NCI-H1048 (cell line): ENCODE measurements at places on chromosomes 3 and 15.

GRCh38 chr3:70755526-70755925, 443.1 kb upstream of the MDFIC2 start:
- no peak for DNase-seq

GRCh38 chr3:53072653-53073552, 27.0 kb upstream of the SFMBT1 start:
- DNase-seq: peak; percentile 20

- DNase-seq: no peak
These were observed 868.6 kb upstream of the SEMA6D start for GRCh38 chr15:46848704-46849103.

DNA sequence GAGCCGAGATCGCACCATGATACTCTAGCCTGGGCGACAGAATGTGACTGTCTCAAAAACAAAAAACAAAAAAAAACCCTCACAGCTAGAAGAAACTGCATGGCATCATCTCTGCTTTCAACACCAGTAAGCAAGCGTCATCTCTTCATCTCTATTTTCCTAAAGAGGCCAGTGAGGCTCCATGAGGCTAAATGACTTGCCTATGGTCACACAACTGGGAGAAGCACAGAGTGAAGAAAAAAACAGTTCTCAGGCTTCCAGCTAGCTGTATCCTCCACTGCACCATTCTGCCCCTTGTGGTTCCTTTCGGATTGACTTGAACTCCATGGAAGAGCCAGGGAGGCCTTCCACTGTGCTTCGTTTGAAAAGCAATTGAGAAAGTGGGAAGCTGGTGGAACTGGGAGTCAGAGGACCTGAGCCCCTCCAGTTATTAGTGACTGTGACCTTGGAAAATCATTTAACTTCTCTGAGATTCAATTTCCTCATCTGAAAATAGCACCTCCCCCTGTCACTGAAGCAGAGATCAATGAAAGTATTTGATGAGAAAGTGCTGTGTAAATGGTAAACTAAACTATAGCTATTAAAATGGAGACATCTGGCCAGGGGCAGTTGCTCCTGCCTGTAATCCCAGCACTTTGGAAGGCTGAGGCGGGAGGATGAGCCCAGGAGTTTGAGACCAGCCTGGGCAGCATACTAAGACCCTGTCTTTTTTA, 32.1 kb upstream of the DENND4A start:
- DNase-seq: no peak

GRCh38 chr3:17183951-17184550, 299.3 kb downstream of the PLCL2 start:
- DNase-seq: no peak

GRCh38 chr3:115402651-115403050, 220.7 kb upstream of the GAP43 start:
- DNase-seq: no peak

DNA sequence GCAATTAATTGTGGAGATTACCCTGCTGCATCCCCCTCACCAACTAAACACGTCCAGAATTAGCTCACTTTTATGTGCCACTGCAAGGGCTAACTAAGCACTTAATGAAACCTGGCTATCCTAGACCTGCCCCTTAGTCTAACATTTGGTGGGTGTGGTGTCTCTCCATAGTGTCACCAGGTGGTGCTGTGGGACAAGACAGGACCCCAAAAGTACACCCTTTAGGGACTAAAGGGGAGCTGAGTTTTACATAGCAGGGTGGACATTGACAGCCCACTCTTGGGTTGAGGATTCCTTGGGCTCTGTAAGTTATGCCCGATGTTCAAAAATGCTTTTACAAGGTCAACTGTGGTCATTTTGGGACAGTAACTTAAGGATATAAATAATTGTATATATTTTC, 5.7 kb downstream of the DUT start:
- DNase-seq: no peak

DNA sequence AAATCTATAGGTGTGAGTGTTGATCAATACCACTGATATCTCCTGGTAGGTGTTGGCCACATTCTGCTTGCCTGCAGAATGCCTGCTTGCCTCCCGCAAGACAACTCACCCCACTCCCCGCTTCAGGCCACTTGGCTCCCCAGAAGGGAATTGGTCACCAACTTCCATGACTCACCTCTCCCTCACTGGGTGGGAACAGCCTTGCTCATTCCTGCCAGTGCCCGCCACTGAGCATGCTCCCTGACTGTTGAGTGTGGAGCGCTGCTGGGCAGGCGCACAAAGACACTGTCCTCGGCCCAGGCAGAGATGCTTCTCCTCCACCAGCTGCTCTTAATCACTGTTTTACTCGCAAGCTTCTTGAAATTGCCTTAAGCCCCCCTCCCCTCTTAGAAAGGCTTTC, 57.3 kb upstream of the PPP2R3A start:
- no peak for DNase-seq

DNA sequence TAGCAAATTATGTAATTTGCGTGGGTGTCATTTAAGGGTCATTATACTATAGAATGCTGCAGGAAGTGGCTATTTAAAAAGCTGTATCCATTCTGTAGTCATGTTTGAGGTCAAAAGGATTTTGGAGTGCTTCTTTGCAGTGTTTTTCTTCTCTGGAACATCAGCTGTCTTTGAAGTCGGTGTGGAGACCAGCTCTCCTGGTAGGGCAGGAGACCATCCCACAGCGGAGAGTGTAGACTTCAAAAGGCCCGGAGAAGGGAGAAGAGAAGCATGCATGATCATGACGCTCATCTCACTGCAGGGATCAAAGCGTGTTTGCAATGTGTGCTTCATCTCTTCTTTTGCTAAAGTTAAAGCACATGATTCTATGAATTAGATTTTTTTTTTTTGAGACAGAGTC, 19.9 kb downstream of the PXK start:
- no peak for DNase-seq

DNA sequence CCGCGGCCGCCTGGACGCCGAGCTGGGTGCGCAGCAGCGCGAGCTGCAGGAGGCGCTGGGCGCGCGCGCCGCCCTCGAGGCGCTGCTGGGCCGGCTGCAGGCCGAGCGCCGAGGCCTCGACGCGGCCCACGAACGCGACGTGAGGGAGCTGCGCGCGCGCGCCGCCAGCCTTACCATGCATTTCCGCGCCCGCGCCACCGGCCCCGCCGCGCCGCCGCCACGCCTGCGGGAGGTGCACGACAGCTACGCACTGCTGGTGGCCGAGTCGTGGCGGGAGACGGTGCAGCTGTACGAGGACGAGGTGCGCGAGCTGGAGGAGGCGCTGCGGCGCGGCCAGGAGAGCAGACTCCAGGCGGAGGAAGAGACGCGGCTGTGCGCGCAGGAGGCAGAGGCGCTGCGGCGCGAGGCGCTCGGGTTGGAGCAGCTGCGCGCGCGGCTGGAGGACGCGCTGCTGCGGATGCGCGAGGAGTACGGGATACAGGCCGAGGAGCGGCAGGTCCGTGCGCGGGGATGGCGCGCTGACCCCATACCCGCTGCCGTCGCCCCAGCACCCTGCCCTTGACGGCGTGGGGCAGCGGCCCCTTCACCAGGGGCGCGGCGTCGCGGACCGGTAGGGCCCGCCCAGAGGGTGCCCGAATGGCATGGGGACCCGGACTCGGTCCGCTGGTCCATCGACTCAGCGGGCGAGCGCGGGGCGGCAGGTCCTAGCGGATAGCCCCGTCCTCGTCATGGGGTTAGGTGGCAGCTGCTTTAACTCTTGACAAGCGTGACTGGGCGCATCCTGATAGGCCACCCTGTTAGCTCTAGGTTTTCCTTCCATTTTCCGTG, 848 bp downstream of the SYNM start:
- no peak for DNase-seq

DNA sequence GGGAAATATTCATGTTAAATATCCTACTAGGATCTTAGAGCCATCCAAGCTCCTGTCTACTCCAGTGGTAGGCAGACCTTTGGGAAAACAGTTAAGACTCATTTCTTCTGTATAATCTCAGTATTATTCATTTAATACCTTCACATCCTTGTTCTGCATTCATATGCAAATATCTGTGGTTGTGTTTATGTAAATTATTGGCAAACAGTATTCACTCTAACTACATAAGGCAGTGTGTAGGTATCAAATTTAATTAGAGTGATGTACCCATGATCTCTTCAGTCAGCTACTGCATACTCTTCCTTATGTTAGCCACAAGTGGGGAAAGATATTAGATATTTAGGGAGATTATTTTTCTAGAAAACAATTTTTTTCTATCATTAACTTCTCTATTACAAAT, 200.8 kb upstream of the SLC2A2 start:
- no peak for DNase-seq

DNA sequence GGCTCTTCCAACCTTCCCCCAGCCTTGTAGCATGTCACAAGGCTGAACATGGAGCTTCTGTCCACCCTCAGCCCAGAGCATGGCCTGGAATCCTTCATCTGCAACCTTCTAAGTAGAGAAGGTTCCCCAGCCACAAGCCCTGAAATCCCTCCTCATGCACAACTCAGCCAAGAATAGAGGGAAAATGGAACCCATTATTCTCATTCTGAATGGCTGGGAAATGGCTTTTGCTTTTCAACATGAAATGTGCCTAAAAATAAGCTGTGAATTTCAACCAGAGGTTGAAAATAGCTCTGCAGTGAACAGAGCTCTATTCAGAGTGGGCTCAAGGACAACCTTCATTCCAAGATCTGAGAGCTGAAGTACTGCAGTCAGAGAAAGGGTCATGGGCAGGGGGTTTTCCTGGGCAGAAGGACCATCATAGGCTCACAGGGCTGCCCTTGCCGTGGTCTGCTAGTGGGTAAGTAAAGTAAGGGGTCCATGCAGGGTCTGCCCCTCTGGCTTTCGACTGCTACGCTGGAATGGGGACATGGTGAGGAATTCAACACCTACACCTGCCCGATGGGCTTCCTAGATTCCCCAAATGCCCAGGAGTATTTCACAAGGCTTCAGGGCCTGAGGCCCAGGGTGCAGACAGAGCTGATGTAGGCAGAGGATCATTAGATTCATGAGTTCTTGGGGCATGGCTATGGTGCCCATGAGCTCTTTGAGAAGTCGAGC, 35.9 kb downstream of the POC1A start:
- no peak for DNase-seq

- no peak for DNase-seq
These were observed 65.1 kb downstream of the GOLIM4 start for GRCh38 chr3:168030577-168030976.

DNA sequence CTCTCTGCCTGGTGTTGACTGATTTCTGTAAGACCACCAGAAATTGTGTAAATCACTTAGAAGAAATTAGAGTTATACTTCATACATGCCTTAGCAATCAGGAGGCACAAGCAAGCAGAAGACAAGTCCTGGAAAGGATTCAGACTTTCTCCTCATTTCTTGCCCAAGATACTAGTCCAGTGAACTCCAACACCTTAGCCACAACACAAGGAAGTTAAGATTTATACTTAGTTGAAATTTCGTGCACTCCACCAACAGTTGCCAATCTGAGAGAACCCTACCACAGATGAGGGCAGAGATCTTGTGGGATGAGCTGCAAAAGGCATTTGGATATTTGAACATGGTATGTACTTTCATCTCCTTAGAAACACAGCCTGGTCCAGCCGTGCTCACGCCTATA, 2.3 kb downstream of the P3H2 start:
- no peak for DNase-seq

DNA sequence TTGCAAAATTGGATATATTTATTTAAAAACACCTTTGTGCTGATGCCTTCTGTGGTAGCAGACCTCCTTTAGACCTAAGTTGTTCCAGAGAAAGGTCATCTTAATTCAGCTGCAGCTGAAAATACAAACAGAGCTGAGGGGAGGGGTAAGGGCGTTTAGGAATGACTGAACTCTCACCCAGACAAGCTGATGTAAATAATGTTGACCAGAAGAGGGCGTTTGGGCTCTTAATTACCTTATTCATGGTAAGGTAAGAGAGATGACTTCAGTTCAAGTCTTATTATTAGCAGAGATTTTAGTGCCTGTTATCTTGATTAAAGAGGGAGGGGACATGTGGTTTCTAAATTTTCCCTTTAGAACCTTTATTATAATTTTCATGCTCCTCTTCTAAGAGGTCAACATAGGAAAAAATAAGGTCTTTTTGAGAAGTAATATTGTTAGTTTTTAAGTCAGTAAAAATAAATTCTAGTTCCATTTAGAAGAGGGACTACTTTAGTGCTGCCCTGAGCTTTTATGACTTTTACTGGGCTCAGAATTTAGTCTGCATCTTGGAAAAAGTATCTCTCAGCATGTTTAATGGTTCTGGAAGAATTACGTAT, 46.3 kb downstream of the GPR171 start:
- DNase-seq: peak; percentile 18

DNA sequence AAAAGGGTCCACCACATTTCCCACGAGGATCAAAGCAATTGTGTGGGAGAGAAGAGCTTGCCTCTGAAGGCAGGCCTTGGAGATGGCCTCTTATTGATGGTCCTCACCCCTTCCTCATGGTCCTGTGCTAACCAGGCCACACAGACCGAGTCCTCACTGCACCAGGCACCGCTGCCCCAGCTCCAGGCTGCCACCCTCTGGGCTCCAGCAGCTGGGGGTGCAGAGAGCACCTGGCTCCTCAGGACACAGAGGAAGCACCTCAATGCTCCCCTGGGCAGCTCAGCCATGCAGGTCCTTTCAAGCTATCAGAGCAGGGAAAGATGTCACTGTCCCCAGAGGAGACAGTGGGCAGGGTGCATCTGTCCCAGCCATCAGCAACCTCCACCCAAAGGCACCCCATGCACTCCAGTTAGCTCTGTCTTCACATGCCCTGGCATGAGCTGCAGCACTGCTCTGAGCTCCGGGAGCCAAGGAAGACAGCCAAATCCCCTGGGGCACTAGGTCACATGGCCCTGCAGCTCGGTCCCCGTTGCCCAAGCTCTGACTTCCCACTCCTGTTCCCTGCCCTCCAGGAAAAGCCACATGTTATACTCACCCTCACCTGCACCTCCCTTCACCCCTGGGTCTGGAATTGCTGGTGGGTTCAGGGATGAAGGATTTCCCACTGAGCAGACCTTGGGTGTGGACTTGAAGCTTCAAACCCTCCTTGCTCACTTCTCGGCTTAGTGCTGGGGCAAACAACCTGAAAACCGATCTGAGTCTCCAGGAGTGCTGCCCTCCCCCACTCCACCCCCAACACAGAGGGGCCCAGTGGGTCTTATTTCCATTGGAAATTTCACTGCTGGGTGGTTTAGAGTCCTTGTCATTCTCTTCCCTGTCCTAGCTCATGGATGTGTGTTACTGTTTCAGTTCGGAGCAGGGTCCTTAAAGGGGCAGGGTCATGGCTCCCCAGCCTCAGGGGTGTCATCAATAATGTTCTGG, 32.6 kb downstream of the ALS2CL start:
- no peak for DNase-seq

DNA sequence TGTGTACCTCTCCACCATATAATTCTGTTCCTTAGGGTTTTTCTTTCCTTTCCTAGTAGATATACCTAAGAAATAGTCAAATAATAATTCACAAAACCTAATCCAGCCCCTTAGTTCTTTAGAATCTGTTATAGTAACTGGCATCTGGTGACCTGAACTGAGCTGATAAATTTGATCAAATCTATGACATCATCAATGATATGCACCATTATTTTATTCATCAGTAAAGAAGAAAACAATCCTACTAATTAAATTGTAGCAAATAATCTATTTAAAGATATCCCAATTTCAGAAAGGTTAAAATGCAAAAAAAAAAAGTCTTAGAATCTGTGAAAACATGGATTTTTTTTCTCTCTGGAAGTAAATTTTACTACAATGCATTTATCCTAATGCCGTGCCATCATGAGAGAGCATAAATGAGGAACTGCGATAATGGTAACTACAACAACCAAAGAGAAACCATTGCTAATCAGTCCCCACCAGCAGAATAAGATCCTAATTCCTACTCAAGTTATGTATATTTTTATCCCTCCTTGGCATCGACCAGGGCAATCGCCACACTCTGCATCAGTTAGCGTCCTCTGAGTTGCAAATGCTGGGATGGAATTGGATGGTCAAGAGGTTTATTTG, 6.6 kb upstream of the MNS1 start:
- DNase-seq: no peak

- DNase-seq: no peak
These were observed 75.8 kb downstream of the SATB1 start for GRCh38 chr3:18349197-18349798.

GRCh38 chr15:52677593-52678467, 1.4 kb downstream of the ATOSA start:
- peak; percentile 8 for DNase-seq
